ENCODE measurements at places on chromosomes 11 and 22.

- DNase-seq = no peak
These were observed 813 bp upstream of the BTBD10 start for GRCh38 chr11:13463779-13464290.

DNA sequence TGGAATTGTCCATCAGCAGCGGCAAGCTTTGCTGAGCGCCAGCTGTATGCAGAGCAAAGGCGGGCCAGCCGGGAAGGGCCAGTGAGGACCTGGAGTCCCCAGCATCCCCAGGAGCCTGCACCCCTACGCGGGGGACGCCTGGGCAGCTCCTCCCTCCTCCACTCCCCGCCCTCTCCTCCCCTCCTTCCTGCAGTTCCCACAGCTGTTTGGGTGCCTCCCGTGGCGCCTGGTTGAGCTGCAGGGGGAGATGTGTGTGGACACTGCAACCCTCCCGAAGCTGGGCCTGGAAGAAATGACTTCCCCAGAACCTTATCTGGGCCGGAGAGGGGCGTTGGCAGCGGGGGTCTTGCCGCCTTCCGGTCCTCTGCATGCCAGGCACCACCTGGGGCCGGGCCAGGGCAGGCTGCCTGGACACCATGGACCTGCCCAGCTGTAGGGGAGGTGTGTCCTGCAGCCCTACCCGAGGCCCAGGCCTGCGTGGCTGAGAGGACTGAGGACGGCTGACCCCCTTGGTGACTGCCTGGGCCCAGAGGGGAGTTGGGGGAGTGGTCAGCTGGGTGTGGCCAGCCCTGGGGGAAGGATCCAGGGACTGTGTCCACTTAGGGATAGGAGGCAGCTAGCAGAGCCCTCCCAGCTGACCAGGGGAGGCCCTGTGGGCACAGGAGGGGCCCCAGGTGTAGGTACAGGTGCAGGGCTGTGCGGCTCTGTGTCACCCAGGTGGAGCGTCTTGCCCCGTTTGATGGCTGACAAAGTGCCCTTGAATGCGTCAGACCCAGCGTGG lies 16.8 kb upstream of the MUC6 start:
- DNase-seq = no peak

DNA sequence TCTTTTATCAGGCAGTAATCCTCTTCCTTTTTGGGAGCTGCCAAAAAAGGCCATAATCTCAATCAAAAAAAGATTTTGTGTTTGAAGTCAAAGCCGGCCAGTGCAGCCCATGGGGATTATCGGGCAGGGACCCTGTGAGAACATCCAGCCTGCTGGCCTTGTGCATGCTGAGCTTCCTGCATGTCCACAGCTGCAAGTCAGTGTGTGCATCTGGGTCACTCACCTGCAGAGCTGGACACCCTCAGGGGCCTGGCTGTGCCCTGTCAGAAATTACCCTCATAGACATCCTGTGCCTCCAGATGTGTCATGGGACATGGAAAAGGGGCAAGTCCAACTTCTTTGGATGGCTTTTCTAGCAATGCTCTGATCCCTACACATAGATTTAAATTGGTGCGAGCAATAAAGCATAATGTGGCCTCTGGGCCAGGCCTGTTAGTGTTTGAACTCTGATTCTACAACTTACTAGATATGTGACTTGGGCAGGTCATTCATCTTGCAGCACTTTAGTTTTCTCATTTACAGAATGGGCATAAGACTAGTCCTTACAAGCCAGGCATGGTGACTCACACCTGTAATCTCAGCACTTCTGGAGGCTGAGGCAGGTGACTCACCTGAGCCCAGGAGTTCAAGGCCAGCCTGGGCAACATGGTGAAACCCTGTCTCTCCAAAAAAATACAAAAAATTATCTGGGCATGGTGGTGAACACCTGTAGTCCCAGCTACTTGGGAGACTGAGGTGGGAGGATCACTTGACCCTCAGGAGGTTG lies 81.6 kb upstream of the LARGE1 start:
- DNase-seq = no peak

GRCh38 chr11:73612601-73613140 lies 14.8 kb upstream of the FAM168A start:
- DNase-seq = no peak

DNA sequence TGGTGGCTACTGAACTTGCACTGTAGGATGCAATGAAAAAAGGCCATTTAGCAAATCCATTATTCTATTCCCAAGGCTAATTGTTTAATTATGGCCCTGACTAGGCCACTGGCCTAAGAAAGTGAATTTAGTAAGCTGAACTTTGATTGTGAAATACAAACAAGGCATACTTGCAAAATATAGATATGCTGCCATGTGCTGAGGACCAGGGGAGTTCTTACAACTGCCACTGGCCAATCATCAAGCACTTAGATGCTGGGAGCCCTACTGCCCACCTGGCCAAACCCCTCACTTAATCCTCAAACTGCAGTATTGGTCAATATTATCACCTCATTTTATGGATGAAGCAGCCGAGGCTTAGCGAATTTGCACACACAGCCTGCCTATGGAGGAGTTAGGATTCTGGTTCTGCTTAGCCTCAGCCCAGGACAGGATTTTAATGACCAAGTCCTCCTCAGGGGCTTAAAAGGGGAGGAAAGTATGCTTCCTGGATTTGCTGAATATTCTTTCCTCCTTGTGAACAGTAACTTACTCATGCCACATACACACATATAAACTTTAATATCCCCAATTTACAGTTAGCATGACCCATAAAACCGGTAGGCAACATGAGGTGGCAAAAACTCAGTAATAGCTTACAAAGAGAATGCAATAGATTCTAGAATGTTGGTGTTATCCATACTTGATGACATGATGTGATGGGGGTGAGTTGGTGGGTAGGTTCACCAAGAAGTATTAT lies 39.3 kb downstream of the CD44 start:
- DNase-seq = no peak

All from ELR (cell line).